ENCODE measurements at places on chromosomes 7 and 10.

DNA sequence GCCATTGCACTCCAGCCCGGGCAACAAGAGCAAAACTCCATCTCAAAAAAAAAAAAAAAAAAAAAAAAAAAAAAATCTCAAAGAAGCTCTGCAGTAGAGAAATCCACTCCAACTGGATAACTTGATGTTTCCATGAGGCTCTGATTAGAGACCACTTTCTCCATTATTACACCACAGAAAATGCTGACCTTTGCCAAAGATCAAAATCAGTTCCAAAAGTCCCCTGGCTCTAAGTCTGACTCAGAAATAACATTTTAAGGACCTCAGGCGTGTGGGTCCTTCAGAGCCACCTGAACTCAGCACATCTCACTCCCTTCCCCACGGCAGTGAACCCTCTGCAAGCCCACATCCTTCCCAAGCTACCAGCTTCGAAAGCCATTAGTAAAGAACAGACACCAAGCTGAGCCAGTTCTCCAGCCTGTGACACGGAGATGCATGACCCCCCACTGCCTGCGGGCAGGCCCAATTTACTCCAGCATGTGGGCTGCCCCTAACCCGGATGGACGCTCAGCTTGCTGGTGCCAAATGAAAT, 13.8 kb upstream of the TMEM120A start:
- peak; percentile 24 for DNase-seq

DNA sequence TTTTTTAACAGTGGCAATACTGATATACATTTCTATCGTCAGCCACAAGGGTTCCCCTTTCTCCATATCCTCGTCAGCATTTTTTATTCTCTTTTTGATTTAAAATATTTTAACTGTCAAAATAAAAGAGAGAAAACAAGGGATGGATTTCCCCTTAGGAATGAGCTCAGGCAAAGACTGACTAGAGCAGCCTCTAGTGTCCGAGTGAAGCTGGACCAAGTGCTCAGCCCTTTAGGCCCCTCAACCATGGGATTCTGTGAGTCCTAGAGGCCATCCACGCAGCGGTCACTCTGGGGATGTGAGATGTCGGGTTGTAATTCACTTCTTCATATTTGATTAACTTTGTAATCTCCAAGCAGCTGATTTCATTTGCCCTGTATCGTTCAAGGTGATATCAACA, 137.4 kb upstream of the RNF32 start:
- no peak for DNase-seq

DNA sequence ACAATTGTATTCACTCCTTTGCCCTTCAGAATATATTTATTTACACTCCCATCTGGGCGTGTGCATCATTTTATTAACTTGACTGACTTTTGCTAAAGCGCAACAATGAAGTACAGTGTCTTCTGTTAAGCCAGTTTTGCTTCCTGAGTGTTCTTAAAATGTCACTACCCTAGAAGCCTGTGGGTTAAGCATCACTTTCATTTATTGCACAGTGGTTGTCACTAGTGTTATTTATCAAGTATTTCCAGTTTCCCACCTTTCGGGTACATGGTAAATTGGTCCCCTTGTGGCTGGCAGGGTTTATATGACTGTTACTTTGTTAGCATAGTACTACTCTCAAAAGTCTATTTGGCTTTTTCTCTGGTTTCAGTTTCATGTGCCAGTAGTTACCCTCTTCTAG, 3.3 kb downstream of the HILPDA start:
- no peak for DNase-seq

GRCh38 chr7:158235862-158236261, 351.8 kb downstream of the PTPRN2 start:
- DNase-seq = no peak

- DNase-seq = no peak
Measured at GRCh38 chr7:33640741-33641140, 264.6 kb upstream of the BMPER start.

DNA sequence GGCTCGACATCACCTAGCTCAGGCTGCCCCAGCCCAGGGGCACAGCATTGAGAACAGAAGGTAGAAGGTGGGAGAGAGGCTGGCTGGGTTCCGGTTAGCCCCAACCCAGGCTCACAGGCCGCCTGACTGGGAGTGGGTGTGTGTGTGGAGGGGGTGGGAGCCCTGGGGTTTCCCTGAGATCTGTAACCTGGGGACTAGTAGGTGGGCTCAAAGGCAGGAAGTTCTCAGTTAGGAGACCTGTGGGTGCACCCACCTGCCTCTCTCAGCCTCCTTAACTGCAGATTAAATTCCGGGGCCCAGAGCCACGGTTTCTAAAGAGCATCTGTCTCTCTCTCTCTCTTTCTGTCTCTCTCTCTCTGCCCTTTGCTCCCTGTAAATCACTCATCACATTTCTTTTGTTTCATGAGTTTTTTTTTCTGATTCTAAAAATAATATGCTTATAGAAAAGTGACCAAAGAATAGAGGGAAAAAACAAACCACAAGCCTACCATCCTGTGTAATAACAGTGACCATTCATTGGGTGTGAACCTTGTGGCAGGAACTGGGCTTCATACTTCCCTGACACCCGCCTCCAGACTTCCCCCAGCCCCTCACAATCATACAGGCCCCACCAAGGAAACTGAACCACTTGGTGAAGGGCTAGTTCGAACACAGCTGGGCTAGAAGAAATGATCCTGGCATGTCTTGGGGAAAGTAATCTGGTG, 83.4 kb upstream of the SMNDC1 start:
- DNase-seq = no peak

DNA sequence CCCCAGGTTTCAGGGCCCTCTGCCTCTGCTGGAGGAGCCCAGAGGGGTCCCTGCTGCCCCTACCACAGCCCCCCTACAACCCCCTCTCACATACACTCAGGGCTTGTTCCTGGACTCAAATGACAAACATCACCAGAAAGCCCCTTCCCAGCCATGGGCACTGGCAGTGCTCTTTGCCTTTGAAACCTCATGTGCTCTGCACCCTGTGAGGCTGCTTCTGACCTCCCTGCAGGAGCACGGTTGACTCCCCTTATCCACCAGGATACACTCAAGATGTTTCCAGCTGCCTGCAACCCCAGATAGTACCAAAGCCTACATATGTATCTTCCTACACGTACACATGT, 3.5 kb upstream of the ADIRF start:
- no peak for DNase-seq

GRCh38 chr7:92781117-92781720, 55.2 kb downstream of the CDK6 start:
- DNase-seq = no peak

DNA sequence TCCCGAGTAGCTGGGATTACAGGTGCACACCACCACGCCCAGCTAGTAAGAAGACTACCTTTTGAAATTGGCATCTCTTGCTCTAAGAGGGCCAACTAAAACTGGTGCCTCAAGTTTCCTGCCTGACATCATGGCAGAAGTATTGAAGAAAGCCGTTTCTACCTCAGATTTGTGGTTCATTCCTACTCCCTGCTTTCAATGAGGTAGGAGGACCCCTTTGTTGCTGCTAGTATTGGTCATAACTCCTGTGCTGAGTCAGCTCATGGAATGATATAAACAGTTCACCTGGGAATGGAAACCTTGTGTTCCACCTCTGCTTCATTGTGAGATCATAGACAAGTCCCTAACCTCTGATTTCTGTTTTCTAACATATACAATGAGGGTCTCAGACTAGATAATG, 82.8 kb downstream of the CDK6 start:
- no peak for DNase-seq

DNA sequence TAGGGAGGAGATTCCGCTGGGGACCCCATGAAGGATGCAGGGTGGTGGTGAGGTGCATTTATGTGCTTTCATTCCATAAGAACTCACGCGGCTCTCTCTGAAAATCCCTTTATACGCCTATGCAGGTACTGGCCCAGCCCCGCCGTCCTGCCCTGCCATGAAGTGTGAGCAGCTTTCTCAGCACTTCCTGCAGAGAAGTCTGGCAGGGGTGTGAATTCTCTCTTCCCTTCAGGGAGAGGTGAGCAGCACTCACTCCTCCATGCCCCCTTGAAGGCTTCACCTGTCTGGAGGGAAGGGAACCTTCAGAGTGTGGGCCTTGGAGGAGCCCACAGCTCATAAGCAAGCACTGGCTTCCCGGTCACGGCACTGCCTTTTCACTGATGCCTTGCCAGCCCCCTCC, 34.0 kb downstream of the PPP2R2D start:
- no peak for DNase-seq

DNA sequence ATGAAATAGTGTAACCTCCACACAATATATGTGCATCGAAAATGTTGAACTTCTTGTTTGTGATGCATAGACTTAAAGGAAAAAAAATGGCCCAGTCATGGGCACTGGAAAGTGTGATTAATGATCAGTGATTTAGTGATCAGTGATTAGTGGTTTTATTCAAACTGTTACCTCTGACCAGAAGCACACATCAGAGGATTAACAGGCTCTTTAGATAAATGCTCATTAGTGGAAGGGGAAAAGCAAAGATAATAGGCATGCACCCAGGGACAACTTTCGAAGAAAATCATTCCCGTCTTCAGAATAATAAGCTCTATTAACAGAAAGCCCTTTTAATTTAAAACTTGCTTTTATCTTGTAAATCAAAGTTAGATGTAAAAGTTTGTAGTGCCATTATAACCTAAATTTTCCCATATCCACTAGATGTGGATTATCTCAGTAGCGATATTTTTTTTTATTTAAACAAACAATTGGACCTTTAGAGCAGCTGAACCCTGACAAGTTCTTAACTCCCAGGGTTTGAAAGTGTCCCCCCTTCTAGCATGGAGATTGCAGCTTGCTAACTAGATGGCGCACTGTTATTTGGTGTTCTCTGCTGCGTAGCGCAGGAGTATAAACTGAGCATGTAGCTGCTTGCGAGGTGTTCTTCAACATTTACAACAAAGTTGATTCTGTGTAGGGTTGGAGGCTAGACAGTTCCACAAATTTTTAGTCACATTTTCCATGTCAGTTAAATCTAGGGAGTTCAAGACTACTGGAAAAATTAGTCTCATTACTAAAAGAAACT, at the start of gene CREB5:
TSS of gene CREB5 (plus strand) at position 643 of the 787 bp plus-strand sequence. CDS start 397 bp downstream, outside the sequence.
- DNase-seq = no peak

DNA sequence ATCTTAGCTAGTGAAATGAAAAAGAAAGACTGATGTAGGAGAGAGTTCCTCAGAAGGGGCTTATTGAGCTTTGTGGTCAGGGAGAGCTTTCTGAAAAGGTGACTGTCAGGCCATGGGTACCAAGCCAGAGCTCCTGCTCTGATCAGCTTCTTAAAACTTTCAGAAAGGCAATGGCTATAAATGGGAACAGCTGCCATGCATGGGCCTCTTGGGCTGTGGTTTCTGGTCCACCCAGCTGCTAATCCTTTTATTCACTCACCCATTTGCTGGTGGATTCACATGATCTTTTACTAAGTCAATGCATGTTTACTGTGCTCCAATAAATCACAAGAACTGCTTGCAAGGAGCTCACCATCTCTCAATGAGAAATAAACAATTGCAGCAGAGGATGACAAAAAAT, 60.1 kb upstream of the ZPBP start:
- DNase-seq = no peak

- no peak for DNase-seq
Measured at GRCh38 chr7:123612024-123612423, 10.4 kb downstream of the ASB15 start.

DNA sequence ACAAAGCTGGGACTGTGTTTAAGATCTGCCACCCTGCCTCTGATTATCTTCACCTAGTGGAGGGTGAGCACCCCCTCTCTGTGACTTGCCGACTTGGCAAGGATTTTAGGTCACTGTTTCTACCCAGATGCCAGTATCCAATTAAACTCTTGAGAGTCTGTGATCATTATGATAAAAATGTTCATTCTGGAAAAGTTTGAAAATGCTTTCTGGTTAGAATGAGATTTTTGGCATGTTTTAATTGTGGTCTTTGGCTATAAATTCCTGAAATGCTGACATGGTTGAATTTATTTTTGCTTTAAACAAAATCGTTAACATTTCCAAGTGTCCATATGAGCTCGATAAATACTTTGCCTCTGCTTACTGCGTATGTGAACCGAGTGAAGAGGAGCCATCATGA, 221.4 kb downstream of the BICC1 start:
- no peak for DNase-seq

GRCh38 chr7:159148430-159149395, 4.0 kb upstream of the VIPR2 start:
- DNase-seq = no peak
